ENCODE measurements at places on chromosomes 11 and 22.

GRCh38 chr11:77287615-77288273, 13.7 kb downstream of the GDPD4 start:
- no peak for DNase-seq

GRCh38 chr11:15602785-15603567, 488.3 kb downstream of the INSC start:
- no peak for DNase-seq

DNA sequence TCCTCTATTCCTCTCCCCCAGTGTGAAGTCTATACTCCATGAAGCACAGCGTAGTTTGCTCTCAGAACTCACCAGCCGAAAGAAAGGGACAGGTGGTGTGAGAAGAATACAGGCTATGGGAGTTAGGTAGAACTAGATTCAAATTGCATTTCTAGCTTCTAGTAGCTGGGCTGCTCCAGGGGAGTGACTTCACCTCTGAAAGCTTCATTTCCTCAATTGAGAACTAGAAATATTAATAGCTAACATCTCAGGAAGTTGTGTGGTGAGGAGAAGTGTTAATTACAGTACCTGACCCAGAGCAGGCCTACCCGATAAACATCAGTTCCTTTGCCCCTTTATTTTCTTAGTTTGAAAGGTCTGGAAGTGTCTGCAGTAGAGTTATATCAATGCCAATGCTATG, 484.7 kb upstream of the TENM4 start:
- DNase-seq: no peak

- peak; percentile 50 for DNase-seq
Measured at GRCh38 chr11:73154178-73154577, 12.1 kb upstream of the FCHSD2 start.

- DNase-seq: no peak
Measured at GRCh38 chr11:45215098-45215865, 68.8 kb downstream of the PRDM11 start.

DNA sequence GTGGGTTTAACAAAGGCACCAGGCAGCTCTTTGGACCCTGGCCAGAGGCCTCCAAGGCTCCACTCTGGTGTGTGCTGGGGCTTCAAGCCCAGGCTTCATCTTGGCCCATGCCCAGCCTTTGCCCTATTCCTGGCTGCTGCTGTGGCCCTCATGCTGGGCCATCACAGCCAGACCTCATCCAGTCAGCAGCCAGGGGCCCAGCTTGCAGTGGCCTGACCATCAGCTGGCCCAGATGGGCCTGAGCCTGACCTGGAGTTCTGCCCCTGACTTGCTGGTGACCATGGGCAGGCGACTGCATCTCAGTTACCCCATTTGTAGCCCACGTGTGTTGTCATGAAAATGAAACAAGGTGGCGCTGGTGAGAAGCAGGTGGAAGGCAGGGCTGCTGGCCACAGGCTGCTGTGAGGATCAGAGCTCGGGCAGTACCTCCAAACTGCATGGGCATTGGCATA, 76.1 kb downstream of the MED15 start:
- no peak for DNase-seq

DNA sequence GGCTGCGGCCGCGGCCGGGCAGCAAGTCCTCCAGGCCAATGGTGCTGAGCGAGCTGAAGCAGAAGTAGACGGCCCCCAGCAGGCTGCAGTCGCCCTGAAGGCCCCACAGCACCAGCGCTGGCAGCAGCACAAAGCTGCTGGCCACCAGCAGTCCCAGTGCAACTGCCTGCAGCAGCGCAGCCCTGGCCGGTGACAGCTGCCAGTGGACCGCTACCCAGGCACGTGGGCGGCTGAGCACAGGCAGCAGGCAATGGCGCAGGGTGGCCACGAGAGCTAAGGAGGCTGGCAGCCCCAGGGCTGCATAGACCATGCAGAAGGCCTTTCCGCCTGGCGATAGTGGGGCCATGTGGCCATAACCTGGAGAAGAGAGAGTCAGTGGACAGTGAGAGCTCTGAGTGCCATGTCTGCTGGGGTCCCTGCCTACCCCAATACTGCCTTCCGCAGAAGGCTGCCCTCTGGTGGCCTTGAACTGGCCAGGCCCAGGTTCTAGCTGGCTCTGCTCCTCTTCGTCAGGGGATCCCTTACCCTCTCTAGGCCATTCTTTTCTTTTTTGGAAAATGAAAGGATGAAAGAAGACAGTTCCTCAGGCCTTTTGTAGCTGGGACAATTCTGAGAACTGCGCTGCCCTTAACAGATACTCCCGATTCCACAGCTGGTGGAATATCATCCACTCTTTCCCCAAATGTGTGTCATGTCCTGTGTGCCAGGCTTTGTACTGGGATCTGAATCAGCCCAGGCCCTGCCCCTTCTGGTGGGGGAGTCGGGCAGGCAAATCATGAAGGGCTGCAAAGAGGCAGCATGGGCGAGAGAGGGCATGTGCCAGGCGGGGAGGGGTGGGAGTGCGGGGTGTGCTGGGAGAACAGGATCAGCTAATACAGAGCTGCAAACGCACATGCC, 1.8 kb downstream of the KCNK7 start:
- no peak for DNase-seq

- no peak for DNase-seq
Measured at GRCh38 chr11:614623-615503, 887 bp downstream of the IRF7 start.

DNA sequence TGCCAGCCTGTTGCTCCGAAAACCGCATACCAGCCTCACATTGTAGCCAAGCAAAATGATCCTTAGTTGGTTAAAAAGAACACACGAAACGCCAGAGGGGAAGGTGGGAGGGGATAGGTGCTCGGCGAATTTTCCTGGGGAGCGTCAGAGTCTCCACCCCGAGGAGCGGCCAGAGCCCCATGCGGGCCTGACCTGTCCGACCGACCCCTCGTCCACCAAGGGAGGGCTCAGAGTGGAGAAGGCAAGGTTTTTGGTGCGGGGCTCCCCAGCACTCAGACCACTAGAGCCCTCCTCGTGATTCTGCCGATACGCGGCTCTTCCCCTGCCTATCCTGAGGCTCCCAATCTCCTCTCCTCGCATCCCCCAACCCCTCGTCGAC, 39.6 kb downstream of the DIXDC1 start:
- DNase-seq: no peak

DNA sequence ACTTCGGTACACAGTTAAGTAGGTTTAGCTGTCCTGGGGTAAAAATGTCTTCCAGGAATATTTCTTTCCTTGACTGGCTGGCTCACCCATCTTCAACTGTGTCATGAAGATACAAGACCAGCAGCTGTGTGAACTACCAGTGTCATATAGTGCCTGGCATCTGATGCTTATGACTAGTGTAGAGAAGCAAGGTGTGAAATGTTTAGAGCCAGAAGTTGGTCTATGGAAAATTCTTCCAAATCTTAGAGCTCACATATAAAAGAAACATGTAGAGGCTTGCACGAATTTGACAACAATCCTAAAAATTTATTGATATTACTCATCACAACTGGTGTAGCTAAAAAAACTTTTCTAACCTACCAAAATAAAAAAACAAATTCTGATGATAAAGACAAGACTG, 54.4 kb downstream of the ARL14EP start:
- DNase-seq: no peak

- no peak for DNase-seq
Measured at GRCh38 chr11:116986521-116987105, 111.6 kb downstream of the SIK3 start.

GRCh38 chr22:37967147-37967546, 13.6 kb downstream of the POLR2F start:
- no peak for DNase-seq

- no peak for DNase-seq
Measured at GRCh38 chr11:126484266-126484665, 128.8 kb downstream of the ST3GAL4 start.

GRCh38 chr11:9138612-9139579, 47.5 kb upstream of the SCUBE2 start:
- no peak for DNase-seq

GRCh38 chr11:33802194-33802950, 28.1 kb upstream of the FBXO3 start:
- no peak for DNase-seq

DNA sequence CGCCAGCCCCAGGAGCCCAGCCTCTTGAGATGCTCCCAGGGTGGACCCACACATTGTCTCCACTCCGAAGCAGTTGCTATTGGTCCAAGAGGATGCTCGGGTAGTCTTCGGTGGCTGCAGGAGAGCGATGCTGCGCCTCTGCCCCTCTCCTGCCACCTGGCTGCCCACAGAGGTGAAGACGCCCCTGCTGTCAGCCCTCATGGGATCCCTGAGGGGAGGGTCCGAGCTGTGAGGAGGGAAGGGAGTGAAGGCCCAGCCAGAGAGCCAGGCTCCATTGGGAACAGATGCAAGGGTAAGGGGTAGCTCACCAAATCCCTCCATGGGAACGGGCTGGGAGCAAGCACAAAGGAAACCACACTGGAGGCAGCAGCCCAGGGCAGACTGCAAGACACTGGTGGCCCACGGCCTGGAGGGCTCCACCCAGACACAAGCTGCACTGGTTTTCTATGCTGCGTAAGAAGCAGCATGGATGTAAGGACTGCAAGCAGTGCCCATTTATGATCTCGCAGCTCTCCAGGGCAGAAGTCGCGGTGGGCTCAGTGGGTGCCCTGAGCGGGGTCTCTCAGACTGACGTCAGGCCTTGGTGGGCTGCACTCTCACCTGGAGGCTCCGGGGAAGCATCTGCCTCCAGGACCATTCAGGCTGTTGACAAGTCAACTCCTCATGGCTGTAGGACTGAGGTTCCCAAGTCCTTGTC, 15.7 kb downstream of the TSPAN32 start:
- DNase-seq: no peak

DNA sequence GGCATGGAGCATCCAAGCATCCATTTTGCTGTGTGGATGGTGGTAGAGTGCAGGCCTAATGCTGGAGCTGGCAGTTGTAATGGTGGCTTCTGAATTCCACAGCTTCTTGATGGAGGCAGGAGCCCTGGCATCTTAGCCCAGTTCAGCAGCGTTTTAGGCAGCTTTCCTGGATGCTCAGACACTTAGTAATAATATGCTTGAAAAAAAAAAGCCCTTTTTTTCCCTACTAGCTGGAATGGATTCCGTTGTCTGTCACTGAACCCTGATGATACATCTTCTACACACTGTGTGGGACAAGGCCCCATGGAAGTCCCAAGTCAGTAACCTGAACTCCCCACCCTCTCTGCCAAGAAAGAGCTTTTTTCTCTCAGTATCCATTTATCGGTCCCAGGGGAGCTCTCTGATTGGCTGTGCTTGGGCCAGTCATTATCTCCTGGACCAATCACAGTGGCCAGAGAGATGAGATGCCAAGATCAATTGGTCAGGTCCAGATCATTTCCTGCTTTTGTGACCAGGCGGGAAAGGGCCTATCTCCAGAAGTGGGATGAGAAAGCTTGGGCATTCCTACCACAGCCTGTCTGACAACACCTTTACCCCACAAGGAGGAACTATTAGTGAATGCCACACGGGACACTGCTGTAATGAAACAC, 34.2 kb downstream of the MCM5 start:
- no peak for DNase-seq

DNA sequence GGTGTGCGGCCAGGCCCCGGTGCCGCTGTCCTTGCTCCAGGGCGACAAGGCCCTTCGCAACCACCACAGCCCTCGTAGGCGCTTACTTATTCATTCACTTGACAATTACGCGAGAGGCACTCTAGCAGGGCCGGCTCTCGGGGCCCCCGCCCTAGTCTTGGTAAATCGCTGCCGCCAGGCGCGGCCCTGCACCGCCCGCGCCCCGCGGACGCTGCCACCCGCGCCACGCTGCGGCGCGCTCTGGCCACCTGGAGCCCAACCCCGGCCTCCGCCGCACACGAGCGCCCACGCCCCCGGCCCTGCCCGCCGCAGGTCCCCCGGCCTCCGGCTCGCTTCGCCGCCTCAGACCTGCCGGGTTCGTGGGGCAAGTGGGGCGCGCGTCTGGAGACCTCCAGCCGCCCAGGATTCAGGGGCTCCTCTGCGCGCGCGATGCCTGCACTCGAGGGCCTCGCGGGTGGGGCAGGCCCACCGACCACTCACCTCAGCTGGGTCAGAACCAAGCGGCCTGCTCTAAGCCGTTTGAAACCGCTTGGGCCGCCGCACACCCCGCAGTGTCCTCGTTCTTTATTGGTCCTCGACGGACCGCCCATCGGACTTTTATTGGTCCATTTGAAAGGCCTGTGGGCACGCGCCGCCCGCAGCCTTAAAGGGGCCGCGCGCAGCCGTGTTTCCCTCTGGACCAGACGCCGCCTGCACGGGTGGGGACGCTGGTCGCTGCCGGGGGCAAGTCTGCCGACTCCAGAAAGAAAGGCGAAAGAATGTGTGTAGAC, at the start of gene CKAP5:
TSS of gene CKAP5 (minus strand) at position 541 of the 770 bp plus-strand sequence. CDS start 25,049 bp downstream, outside the sequence.
- peak; percentile 83 for DNase-seq

DNA sequence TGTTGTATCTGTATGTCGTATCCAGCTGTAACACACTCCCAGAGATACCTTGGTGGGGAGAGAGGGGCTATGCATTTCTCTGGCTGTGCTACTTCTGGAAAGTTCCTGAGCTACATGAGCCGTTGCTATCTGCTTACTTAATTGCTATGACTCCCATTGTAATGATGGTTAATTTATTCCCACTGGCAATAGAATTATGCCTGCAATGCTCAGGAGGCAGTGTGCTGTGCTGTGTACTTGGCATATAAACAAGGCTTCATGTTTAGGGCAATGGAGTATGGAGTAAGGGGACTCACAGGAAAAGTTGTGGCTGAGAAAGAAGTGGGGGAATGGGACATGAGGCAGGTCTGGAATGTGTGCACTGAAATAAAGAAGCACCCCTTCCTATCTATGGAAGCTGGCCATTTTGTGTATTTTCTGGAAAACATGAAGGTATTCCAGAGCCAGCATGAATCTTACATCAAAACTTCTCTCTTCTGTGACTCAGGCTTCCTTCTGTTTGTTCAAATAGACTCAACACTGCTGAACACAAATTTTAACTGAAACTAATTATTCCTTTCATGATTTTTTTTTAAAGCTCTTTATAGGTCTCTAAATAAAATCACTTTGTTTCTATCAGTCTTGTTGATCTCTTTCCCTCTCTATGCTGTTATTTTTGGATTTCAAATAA, 40.6 kb downstream of the CD44 start:
- no peak for DNase-seq

GRCh38 chr11:71986131-71986530, 12.6 kb upstream of the IL18BP start:
- no peak for DNase-seq

GRCh38 chr11:75388386-75389275, 10.7 kb upstream of the RPS3 start:
- DNase-seq: peak; percentile 51

DNA sequence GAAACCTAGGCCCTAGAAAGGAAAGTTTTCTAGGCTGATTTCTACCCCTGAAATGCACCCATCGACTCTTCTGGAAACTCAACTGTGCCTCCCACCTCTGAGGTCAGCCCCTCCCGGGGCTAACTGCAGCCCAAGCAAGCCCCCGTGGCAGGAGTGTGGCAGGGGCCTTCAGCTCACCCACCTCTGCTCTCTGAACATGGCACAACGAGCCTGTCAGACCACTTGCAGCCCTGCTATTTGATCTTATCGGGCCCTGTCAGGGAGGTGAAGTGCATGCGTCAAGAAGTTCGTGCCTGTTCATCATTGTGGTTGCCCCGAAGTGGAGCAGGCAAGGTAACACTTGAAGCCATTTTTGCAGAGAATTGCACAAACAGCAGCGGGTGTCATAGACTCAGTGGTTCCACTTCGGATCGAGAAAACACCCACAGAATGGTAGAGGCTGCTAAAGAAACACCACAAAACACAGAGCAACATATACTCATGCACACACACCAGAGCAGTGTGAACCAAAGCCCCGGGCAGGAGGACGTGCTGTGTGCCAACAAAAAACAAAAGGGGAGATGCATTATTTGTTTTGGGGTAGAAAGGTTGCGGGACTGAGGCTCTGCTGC, 262.7 kb downstream of the ETS1 start:
- DNase-seq: peak; percentile 75
